ENCODE measurements at places on chromosomes 1 and 21.

- DNase-seq, result no peak
Observed at GRCh38 chr1:112850034-112850757, 105.8 kb downstream of the SLC16A1 start.

GRCh38 chr1:153940756-153941155, 5.8 kb downstream of the DENND4B start:
- no peak for DNase-seq

DNA sequence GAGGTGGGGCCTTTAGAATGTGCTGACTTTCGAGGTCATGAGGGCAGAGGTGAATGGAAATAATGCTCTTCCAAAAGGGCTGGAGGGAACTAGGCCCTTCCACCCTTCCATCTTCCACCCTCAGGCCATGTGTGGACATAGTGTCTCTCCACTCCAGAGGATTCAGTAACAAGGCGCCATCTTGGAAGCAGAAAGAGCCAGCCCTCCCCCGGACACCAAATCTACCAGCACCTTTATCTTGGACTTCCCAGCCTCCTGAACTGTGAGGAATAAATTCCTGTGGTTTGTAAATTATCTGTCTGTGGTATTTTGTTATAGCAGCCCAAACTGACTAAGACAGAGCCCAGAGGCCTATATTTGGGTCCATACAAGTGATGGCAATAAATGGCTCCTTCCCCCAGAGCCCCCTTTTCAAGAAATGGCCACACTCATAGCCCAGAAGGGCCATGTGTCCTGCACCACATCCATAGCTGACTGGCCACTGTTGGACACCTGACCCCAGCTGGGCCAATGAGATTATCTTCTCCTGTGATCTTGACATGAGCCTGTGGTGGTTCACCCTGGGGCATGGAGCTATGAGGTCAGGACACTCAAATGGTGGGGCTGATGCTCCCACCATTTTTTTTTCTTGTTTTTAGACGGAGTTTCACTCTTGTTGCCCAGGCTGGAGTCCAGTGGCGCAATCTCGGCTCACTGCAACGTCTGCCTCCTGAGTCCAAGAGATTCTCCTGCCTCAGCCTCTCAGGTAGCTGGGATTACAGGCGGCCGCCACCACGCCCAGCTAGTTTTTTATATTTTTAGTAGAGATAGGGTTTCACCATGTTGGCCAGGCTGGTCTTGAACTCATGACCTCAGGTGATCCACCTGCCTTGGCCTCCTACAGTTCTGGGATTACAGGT, 114.9 kb downstream of the RRAGC start:
- DNase-seq, result no peak

DNA sequence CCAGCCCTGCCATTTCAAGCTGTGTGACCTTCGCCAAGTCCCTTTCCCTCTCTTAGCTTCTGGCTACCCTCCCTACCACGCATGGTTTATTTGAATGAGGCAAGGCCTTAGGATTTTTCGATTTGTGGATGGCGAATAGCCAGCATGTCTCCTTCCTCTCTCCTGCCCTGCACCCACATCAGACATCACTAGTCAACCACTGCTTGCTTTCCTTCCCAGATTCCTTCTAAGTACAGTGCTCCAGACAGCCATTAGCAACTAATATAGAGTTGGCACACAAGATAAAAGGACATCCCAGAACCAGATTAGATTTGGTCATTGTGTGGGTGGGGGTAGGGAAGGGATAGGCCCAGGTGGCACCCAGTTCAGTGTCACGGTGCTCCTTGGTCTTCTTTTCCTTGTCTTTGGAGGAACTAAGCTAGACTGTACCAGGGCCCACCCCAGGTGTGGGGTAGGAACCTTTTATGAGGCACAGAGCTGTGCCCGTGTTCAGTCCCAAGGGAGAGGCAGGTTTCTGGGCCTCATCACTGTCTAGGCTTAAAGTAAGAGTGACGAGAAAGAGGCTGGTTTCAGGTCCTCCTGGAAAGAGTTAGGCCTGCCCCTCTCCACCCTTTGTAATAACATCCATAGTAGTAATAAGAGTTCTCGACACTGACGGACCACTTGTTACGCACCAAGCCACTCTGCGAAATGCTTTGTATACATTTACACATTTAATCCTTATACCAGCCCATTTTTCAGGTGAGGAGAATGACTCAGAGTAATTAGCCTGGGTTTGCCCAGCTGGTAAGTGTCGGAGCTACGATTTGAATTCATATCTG, 8.6 kb downstream of the ALPL start:
- no peak for DNase-seq

DNA sequence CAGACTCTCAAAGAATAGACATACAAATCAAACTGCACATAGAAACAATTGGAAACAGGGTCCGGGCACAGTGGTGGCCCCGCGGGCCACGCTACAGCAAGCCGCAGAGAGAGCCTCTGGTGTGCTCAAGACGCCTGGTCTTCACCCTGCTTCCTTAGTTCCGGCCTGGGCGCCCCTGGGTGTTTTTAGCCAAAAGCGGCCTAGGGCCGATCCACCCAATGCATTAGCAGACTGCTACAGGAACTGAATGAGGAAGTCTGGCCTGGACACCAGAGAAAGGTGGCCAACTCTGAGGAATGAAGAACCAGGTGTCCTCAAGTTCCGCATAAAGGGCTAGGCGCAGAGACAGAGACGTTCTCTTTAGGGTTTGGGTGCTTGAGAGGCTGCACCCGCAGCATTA, 1.7 kb downstream of the PRRX1 start:
- no peak for DNase-seq

DNA sequence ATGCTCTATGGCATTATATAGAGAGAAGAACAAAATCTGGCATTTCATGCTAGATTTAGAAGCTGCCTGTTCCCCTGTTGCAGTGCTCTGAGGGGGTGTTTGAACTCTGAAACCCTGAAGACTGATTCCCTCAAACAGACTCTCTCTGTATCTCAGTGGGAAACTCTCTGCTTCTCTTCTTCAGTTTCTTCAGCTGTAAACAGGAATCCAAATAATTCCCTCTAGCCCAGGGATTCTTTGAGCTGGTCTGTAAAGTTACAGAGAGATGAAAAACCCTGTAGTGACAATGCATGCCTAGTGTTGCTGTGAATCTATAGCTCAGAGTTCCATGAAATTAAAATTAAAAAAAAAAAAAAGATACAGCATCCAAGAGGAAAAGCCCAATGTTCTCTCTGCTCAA, 17.0 kb upstream of the ROR1 start:
- DNase-seq, result no peak

- no peak for DNase-seq
Observed at GRCh38 chr1:15577691-15578090, 7.2 kb downstream of the AGMAT start.

DNA sequence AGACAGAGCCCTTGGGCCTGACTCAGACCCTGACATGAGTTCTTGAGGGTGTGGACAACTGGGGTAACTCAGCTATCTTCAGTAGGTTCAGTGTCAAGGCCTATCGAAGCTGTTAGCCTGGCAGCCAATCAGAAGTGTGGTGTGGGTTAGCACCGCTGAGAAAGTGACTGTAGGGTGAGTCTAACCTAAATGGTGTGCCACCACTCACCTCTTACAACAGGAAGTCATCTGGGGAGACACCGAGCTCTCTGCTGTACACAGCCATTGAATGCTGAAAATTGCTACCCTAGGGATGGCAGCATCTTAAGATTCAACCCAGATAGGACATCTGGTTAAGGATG, 44.6 kb downstream of the RASSF5 start:
- DNase-seq, result peak; percentile 35

GRCh38 chr1:46458190-46458589, 31.4 kb upstream of the DMBX1 start:
- DNase-seq, result no peak

GRCh38 chr1:63668298-63668697, 75.1 kb downstream of the PGM1 start:
- DNase-seq, result no peak

DNA sequence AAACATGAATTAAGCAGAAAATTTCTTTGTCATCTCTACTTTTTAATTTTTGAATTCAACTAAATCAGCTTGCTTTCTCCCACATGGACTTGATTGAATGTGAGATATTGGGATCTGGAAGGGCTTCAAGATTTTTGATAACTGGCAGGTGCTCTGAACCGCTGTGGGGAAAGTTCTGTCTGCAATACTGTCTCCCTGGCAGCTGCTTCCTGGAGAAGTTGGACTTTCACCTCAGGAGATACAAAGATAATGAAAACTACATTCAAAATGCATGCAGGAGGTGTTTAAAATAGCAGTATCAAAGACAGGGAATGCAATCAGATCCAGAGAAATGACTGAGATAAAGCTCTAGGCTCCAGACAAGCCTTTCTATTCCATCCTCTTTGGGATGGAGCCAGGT, 338.3 kb downstream of the NEGR1 start:
- no peak for DNase-seq

DNA sequence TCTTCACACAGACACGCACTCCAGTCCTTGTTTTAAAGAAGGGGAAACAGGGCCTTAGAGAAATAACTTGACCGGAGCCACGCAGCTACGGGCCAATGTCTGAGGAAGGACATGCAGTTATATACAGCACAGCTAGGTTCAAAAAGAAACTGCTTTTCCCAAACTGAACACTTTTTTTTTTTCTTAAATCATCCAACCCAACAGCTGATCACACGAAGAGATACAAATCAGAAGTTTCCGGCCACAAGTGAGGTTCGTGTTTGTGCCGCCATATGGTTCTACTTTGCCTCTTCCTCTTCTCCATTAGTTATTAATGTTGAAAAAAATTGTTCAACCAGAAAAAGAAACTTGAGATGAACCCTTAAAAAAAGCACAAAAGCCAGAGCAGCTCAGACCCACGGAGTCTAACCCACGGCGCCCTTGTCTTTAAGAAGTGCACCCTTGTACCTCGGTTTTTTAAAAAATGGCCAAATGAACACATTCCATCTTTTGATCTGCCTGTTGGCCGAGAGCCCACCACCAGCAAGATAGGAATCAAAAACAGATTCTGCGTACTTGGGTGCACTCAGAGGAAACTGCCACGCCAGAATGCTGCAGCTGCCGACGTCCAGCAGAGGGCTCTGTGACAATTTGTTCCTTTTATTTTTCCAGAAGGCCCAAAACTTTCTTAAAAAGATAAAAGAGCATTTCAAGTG, 78.9 kb downstream of the SLC66A1 start:
- DNase-seq, result no peak

DNA sequence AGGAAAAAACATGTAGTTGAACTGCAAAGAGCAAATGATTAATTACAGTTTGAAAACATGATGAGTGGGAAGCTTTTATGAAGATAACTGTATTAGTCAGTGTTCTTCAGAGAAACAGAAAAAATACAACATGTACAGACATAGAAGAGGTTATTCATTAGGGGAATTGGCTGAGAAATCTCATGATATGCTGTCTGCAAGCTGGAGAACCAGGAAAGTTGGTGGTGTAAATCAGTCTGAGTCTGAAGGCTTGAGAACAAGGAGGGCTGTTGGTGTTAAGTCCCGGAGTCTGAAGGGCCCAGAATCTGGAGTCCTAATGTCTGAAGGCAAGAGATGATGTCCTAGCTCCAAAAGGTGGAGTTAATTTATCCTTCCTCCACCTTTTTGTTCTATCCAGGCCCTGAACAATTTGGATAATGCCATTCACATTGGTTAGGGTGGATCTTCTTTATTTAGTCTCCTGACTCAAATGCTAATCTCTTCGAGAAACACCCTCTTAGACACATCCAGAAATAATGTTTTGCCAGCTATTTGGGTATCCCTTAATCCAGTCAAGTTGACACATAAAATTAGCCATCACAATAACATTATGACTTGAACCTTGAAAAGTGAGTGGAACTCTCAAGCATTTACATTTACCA, 672.9 kb upstream of the PTBP2 start:
- DNase-seq, result no peak

All from activated naive CD8-positive, alpha-beta T cell treated with anti-CD3 and anti-CD28 coated beads, Interleukin-2, amount 50 U/mL, for 16 hours (primary cell).